ENCODE measurements at places on chromosomes 7 and 10.
A peak's percentile ranks its signal among the peaks of the same experiment; 100 is the strongest.

DNA sequence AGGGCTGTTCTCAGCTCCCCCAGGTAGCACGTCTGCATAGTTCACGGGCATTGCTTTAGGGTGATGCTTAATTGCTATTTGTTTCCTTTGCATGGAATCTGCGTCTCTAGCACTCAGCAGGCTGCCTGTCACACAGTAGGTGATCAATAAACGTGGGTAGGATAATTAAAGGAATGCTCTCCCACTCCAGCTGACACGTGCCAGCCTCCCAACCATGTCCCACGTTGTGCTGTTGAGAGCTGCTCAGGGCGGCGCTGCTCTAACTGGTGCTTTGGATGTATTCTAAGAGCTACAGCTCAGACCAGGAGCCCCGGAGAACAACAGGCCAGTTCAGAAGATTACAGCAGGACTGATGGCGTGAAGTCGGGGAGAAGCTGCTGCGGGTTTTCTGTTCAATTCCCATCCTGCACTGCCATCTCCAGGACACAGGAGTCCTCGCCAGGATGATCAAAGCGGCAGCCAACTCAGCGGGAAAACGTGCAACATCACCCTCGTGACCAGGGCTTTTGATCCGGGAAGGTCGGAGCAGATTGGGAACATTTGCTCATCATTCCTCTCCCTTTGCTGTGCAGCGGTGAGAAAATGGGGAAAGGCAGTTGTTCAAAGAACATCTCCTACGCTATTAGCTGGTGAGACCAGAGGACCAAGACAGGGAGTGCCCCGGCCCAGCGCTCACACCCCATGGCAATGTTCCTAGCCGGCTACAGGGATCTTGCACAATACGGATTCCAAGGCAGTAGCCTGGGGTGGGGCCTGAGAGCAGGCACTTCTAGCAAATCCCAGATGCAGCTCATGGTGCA, 50.5 kb upstream of the FOXK1 start:
- peak; percentile 83 for DNase-seq

DNA sequence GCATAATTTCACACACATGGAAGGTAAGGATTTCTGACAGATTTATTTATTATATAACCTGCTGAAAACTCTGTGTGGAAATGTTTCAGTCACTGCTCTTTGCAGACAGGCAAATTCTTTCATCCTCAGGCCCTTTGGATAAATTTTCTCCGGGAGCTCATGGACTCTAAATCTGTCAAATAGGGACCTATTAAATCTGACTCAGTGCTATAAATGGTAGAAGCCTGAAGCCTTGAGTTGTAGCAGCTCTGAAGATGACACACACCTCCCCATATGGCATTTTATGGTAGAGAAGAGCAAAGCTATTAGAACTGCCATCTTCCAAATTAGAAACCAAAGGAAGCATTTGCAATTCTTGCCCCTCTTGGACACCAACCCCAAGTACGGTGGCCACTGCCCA, 808.7 kb downstream of the XPNPEP1 start:
- DNase-seq = no peak

- DNase-seq = no peak
These were observed 162.6 kb upstream of the AKR1E2 start for GRCh38 chr10:4663162-4663992.

DNA sequence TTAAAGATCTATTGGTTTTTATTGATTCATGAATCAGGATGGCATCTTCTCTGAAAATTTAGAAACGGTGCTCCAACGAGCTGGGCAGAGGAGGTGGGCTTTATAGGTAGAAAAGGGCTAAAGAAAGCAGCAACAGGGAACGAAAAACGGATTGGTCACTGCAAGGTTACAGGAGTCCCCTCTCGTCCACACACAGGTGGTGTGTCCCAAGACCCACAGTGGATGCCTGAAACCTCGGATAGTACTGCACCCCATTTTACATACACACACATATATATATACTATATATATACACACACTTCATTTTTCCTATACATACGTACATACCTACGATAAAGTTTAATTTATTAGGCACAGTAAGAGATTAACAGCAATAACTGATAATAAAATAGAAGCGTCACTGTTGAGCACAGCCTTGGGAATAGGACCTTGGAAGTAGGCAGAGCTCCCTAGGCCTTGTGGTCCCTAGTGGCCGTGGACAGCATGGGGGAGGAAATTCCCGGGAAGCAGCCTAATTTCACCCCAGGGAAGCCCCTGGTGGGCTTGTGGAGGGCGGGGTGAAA, 737 bp upstream of the NUB1 start:
- DNase-seq = no peak

DNA sequence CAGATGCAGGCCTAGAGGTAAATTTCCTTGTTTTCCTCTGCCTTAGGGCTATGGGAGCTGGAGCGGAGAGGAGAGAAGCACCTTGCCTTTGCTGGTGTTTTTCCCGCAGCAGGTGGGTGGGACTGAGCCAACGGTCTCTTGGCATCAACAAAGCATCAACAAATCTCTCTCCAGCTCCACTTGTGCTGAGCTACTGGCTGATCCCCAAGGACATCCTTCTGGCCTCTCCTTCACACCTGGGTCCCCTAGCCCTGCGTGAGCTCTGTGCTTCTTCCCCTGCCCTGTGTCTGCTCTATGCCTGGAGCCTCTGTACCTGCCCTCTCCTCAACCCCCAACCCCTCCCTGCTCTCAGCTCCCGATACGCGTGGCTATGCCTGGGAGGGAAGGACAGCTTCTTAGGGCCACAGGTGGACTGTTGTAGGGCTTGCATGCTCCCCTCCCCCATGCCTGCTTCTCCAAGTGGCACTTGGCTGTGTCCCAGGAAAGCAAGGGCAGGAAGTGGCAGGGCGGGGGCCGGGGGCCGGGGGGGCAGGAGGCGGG, 3.2 kb upstream of the CLDN4 start:
- DNase-seq = no peak

DNA sequence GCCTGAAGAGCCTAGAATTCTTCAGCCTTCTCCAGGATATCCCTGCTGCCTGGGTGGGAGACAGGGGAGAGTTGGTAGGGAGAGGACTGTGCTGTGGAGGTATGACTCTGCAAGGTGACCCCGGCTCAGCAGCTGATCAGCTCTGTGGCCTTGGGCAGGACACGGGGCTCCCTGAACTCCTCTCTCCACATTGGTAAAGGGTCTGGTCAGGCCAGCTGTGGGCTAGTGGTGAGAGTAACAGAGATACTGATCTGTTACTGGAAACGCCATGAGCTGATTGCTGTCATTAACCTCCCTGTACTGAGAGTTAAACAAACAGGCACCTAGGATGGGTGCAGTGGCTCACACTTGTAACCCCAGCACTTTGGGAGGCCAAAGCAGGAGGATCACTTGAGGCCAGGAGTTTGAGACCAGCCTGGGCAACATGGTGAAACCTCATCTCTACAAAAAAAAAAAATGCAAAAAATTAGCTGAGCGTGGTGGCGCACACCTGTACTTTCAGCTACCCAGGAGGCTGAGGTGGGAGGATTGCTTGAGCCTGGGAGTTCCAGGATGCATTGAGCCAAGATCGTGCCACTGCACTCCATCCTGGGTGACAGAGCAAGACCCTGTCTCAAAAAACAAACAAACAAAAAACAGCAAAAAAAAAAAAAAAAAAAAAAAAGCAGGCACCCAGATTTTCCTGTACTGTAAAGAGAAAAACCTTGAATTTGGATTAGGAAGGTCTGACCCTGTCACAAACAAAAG, 151.5 kb downstream of the CUX1 start:
- no peak for DNase-seq

DNA sequence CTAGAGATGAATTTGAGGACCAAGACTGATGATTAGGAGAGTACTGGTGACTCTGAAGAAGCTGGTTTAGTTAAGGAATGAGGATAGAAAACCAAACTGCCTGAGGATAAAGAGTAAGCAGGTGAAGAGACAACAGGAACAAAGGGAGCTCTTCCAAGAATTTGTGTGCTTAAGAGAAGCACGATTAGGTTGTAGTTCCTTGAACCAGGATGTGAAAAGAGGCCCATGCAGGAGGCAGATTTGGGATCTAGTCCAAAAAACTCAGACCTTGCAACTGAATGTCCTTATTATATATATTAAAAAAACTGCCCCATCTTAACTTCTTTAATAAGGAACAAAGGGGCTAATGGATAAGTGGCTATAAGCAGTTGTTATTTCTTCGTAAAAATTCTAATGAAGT, 150.4 kb downstream of the SKAP2 start:
- no peak for DNase-seq

DNA sequence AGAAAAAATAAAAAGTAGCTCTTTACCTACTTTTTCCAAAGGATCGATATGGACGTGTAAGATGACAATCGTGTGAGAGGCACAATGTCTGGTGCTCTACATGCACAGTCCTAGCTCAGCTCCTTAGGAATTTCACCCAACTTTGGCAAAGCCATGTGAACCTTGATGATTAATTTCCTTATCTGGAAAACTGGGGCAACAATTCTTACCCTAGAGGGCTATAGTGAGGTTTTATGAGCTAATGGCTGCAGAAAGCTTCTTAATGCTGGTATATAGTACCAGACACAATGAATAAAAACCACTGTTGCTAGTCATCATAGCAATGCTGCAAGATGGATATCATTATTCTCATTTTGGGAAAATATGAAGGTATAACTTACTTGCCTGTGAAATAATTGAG, 202.7 kb downstream of the PARD3 start:
- no peak for DNase-seq

GRCh38 chr7:128059143-128059988, 28.1 kb upstream of the LRRC4 start:
- DNase-seq = no peak

- no peak for DNase-seq
These were observed 517.0 kb upstream of the TEX47 start for GRCh38 chr7:89312551-89312950.

DNA sequence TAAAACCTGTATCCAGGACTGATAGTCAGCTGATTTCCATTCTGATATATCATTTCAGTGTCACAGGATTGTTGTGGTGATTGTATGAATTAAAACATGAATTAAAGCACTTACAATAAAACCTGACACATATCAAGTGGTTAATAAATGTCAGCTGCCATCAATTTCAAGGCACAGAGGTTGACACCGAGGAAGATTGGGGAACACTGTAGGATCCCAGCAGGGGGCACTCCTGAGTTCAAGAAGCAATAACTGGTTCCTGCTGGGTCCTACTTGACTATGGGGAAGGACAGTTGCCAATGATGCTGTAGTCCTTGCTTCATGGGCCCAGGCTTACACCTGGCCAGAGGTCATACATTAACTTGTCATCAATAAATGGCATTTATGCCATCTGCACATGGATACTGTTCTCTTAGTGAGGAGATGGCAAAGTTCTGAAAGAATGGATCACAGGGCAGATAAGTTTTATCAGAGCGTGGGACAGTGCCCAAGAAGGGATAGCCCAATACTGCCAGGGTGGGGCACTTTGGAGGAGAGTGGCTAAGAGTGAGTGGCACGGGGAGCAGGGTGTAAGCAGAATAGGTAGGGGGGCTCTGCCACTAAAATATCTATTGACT, 24.1 kb downstream of the FZD1 start:
- DNase-seq = no peak

- peak; percentile 57 for DNase-seq
These were observed 101.3 kb upstream of the DNAJB12 start for GRCh38 chr10:72455889-72456595.

DNA sequence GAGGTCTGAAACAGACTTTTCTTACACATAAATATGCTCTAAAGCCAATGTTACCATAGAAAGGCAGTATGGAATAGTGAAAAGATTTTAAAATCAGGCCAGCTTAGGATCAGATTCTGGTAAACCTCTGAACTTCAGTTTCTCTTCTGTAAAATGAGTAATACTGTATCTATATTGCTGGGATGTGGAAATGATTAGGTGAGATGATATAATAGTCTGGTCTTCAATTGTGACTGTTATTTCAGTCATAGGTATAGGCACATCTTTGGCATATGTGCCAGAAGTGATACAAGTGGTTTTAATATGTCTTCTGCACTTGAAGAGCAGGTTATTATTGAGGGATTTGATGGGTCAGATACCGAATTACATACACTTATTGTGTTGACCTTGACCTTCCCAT, 7.2 kb downstream of the ZNF277 start:
- DNase-seq = no peak

DNA sequence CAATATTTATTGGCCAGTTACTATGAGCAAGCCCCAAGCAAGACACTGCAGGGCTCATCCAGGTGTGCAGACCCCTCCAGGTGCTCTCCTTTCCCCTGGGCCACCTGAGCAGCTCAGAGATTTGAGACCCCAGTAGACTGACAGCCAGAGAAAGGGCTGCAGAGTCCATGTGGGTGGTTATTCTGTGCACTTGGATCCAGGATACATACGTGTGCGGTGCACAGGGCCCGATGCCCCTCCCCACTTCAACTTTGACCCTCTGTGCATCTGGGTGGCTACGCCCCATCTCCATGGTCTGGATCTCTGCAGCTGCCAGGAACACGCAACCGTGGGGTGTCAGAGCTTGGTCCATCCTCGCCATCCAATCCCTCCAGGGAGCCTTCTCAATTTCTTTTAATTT, 72.9 kb downstream of the MKI67 start:
- no peak for DNase-seq

DNA sequence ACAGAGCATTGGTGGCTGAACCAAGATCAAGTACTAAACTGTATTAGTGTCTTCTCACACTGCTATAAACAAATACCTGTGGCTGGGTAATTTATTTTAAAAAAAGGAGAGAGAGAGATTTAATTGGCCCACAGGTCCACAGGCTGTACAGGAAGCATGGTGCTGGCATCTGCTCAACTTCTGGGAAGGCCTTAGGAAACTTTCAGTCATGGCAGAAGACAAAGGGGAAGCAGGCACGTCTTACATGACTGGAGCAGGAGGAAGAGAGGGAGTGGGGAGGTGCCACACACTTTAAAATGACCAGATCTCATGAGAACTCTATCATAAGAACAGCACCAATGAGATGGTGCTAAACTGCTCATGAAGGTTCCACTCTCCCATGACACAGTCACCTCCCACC, 95.2 kb upstream of the JCAD start:
- DNase-seq = no peak

GRCh38 chr10:99799613-99800012, 17.2 kb downstream of the ABCC2 start:
- no peak for DNase-seq

DNA sequence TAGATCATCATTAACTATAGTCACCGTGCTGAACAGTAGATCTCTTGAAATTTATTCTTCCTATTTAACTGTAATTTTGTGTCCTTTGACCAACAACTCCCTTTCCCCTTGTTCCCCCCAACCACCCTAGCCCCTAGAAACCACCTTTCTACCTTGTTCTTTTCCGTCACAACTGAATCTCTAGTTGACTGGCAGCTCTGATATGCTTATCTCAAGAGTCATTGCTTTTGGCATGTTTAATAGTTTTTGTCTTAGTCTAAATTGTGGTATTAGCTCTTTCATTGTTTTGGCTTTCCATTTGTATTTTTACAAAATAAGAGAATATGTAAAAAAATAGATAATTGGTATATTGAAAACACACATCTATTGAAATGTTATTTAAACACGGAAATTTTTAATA, 1.8 kb downstream of the GNAT3 start:
- no peak for DNase-seq

DNA sequence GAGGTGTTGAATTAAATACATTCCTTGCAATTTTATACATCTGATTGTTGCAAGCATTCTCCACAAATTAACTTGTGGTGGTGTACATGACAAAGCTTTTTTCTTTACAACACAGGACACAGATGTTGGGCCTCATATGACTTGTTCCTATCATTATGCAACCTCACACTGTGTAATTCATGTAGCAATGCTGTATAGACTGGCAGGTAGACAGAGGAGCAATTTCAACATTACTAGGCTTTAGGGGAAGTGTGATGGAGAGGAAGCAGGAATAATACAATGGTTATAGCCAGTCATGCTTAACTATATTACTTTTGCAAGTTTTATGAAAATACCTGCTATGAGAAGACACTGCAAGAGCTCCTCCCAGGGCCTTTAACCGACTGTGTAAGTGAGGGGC, 832.1 kb downstream of the CNTNAP2 start:
- DNase-seq = no peak

- peak; percentile 77 for DNase-seq
These were observed 8.1 kb upstream of the LBX1 start for GRCh38 chr10:101237081-101237981.

Data from ecto neural progenitor cell (in vitro differentiated cells).